ENCODE measurements at places on chromosomes 1 and 21. TPM values are rescaled to one million over a fixed set of nuclear protein-coding genes. Genes with fewer than 3 reads are reported as not detected.

Gene ETV3L
- total RNA-seq, result not detected

Gene LRRC39
- 0.54 TPM for total RNA-seq

Gene C1orf216
- 20.8 TPM for total RNA-seq

Gene B3GALT2
- total RNA-seq, result 2.9 TPM

Gene GBP4
- 147 TPM for total RNA-seq

Gene BRWD1
- 40.8 TPM for total RNA-seq

Gene FCGR3A
- total RNA-seq, result not detected

Gene MAP3K21
- 0.93 TPM for total RNA-seq

Gene SPRR5
- total RNA-seq, result not detected

Gene ZBTB8A
- 0.10 TPM for total RNA-seq

Gene SLC22A15
- total RNA-seq, result 1.4 TPM

Gene GJB3
- total RNA-seq, result not detected

Gene ENAH
- not detected for total RNA-seq

Gene TRIM67
- total RNA-seq, result not detected

Gene ATP6V1G3
- not detected for total RNA-seq

Gene CFHR2
- total RNA-seq, result not detected

Gene CDK11A
- 103 TPM for total RNA-seq

Gene OR2L8
- not detected for total RNA-seq

Gene ANGPTL3
- total RNA-seq, result not detected

Gene DCST1
- not detected for total RNA-seq

Gene ZSWIM5
- 0.17 TPM for total RNA-seq

Gene AADACL3
- not detected for total RNA-seq

Gene ELAVL4
- not detected for total RNA-seq

Gene KIAA0040
- 88.7 TPM for total RNA-seq

Gene RNASEL
- 6.0 TPM for total RNA-seq

Gene GJB5
- not detected for total RNA-seq

Gene KLHDC8A
- not detected for total RNA-seq

Gene S100B
- total RNA-seq, result 0.49 TPM

Gene GPR25
- total RNA-seq, result not detected

Gene CGN
- 0.17 TPM for total RNA-seq

Gene LCE3D
- total RNA-seq, result not detected

Gene GLUL
- 225 TPM for total RNA-seq

Gene OR6K3
- total RNA-seq, result not detected

Gene SDHC
- 171 TPM for total RNA-seq

Gene SMPDL3B
- 0.54 TPM for total RNA-seq

Gene TMEM79
- 8.5 TPM for total RNA-seq

Gene SIK1
- 7.5 TPM for total RNA-seq

Gene NKAIN1
- 0.07 TPM for total RNA-seq

Gene PIGR
- total RNA-seq, result 0.05 TPM

Gene FLAD1
- total RNA-seq, result 55.8 TPM

Gene CAPN9
- not detected for total RNA-seq

Data from T-helper 1 cell treated with Interleukin-12 subunit alpha and Interleukin-12 subunit beta and Interleukin-4 antibody, amounts not matched to agents 30 ng/mL and 1 ng/mL, for 36 hours (primary cell).